ENCODE measurements at places on chromosomes 6 and 20.

GRCh38 chr20:45416917-45417316 lies 976 bp downstream of the PIGT start:
- DNase-seq: no peak

DNA sequence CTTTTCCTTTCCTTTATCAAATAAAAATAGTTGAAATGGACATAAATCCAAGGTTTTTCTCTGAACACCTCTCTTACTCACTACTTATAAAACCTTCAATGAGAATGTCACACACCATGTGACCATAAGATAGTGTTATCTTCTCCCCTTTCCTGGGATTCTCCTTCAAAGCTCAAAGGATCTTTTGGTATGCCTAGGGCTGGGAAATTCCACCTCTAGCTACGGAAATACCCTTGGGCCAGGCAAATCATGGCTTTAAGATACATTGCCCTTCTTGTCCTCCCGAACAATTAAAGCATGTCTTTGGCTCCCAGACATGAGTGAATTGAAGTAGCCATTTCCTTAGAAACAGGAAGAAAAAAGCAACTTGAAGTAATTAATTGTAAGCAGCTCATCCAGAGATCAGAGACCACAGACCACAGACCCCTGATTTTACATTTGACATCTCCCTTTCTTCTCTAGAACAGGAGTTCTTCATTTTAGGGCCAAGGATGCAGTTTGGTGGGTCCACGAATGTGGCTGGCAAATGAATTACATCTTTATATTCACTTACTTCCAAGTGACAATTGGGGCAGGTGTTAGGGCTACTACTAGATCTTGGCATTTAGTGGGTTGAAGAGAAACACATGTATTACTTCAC lies 4.1 kb downstream of the PLCB4 start:
- DNase-seq: no peak

DNA sequence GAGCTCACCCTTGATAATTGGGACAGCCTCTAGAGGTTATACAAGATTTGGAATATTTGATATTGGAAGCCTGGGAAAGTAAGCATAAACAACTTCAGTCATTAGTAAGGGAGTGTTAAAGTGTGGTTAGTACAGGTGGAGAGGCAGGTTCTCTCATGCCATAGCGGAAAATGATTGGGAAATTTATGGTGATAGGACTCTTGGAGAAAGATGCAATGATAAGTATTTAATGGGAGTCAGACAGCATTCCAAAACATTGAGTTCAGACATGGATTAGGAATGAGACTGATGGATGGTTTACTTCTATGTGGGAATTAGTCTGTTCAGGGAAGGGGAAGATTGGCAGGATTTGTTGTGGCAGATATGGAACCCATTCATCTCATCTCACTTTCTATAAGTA lies 152.7 kb downstream of the MCHR2 start:
- DNase-seq: no peak

GRCh38 chr20:24838546-24839535 lies 110.2 kb upstream of the CST7 start:
- DNase-seq: peak; percentile 18

DNA sequence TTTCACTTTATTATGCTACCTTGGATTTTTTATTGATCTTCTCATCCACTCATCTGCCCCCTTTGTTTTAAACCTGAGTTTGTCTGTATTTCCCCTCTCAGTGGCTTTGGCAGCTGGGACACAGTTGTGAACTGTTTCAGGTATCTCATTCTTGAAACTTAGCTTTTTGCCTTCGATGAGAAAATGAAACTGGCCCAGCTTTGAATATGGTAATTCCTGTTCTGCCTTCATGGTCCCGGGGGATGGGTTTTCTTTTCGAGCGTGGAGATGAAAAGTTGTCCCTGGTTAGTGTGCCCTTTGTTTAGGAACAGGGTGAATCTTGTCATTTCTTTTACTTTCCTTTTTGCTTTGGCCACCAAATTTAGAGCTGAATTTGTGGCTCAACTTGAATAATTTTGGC lies 25.6 kb downstream of the DHX35 start:
- no peak for DNase-seq

- DNase-seq: no peak
Observed at GRCh38 chr6:108626777-108627176, 66.1 kb downstream of the FOXO3 start.

- no peak for DNase-seq
Observed at GRCh38 chr6:35993150-35993549, 31.3 kb downstream of the SLC26A8 start.

GRCh38 chr6:119535332-119535731 lies 185.8 kb upstream of the MAN1A1 start:
- no peak for DNase-seq

DNA sequence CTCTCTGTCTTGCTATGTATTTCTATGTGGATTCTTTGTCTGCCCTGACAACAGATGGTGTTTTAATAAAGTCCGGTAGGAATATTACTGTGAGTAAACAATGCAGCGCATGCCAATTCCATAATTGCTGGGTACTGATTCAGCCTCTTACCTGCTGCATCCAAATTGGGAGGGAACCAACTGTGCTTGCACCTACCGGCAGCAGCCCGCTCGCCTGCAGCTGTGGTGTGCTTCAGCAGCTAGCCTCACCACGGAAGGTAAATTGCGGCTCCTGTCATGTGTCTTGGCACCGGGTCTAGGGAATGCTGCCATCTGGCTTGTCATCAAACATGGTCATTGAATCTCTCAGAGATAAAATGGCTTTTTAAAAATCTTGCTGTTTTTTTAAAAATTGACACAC lies 704.8 kb upstream of the SLC35B3 start:
- no peak for DNase-seq

DNA sequence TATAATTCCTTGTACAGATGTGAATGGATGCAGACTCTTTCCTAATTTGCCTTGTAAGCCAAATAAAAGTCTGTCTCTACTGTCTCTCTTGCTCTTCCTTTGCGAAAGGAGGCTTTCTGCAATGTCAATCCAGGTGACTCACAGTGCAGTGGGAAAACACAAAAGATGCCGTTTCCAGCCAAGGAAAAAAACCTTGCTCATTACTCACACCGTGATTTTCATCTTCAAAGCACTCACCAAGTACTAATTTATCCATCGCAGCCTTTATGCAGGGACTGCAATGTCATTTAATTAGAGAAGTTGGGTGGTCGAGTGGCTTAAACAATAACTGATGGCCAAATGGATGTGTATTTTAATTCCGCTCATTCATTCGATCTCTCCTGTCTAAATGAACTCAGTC lies 23.8 kb downstream of the SAYSD1 start:
- no peak for DNase-seq

DNA sequence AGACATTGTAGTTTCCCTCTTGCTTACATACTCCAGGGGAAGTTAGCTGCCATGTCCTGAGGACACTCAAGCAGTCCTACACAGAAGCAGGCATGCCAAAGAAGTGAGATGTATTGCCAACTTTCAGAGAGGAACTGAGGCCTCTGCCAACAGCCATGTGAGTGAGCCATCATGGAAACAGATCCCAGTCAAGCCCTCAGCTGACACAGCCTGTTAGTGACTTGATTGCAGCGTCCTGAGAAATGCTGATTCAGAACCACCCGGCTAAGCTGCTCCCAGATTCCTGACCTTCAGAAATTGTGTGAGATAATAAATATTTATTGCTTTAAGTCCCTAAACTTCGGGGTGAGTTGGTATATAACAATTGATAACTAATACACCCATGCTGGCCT lies 38.1 kb downstream of the GSTA2 start:
- DNase-seq: no peak

DNA sequence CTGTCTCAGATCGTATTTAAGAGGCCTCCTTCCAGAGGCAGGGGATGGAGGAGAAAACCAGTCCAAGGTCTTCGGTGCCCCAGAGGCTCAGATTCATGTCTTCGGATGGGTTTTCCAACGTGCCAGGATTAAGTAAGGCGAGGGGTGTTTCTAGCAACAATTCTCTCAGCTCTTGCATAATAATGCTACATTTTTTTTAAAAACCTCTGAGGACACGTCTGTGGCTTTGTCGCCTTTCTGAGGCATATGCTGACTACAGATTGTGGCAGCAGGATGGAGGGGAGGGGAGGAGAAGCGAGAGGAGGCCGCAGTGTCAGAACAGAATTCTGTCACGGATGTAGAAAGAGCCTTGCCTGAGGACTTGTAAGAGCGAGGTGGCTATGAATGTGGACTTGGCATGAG lies 17.7 kb upstream of the CCDC167 start:
- DNase-seq: no peak

DNA sequence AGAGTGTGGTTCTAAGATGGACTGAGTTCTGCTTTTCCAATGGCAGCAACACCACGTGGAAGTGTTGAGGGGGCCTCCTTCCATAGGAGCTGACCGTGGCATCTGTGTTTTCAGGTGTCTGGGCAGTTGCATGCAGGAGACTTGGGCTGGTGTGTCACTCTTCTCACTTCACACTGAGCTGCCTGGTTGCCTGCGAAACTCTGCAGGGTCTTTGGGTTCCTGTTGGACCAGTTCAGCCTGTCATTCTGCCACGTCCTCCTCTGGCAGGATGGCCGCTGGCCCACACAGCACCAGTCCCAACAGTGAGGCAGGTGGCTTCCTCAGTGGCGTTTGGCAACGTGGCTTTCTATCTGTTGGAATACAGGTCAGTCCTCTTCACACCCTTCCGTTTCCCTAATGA lies 16.1 kb upstream of the UNC93A start:
- no peak for DNase-seq

- no peak for DNase-seq
Observed at GRCh38 chr6:11536795-11537194, 754 bp upstream of the TMEM170B start.

All from LHCN-M2 (cell line).